ENCODE measurements at places on chromosomes 3 and 15. TPM values are rescaled to one million over a fixed set of nuclear protein-coding genes. Genes with fewer than 3 reads are reported as not detected.

- DNase-seq: no peak
Measured at GRCh38 chr3:124206225-124207055, 214.5 kb upstream of the ROPN1 start.

GRCh38 chr15:52068004-52068615, 44.5 kb downstream of the BCL2L10 start:
- peak; percentile 85 for DNase-seq

HHLA2 gene
- not detected for total RNA-seq

LSAMP gene
- total RNA-seq: 0.26 TPM
